ENCODE measurements at places on chromosomes 12 and 14. TPM values are rescaled to one million over a fixed set of nuclear protein-coding genes. Genes with fewer than 3 reads are reported as not detected.

Gene AQP2
- not detected for total RNA-seq

Gene ANO4
- total RNA-seq = 0.94 TPM

Gene NPAS3
- 0.09 TPM for total RNA-seq

Gene MUCL1
- not detected for total RNA-seq

Gene IL22
- not detected for total RNA-seq

Gene NPFF
- not detected for total RNA-seq

Gene PARPBP
- total RNA-seq = 15.3 TPM

Gene C14orf180
- not detected for total RNA-seq

Gene KRT77
- not detected for total RNA-seq

Gene AQP5
- 0.09 TPM for total RNA-seq

Gene GUCY2C
- not detected for total RNA-seq

Gene TMEM119
- under 0.01 TPM for total RNA-seq

Gene LRRC10
- not detected for total RNA-seq

Gene CAPZA3
- not detected for total RNA-seq

Gene ANO2
- 33.1 TPM for total RNA-seq

Gene YLPM1
- total RNA-seq = 43.1 TPM

Gene WNT5B
- 0.27 TPM for total RNA-seq

Gene SERPINA12
- total RNA-seq = not detected

Gene CRIP2
- total RNA-seq = 227 TPM

Gene TAS2R30
- total RNA-seq = 3.0 TPM

Gene GDF3
- not detected for total RNA-seq

Gene CDK4
- total RNA-seq = 143 TPM

Gene CLECL1
- not detected for total RNA-seq

Gene NGDN
- total RNA-seq = 56.8 TPM

Gene SOAT2
- total RNA-seq = not detected

Gene ZC3H10
- total RNA-seq = 5.1 TPM

Gene CMA1
- total RNA-seq = not detected

Gene SERPINA4
- not detected for total RNA-seq

All from endothelial cell of coronary artery (primary cell).